Hepatocyte (in vitro differentiated cells): ENCODE measurements at places on chromosomes 1 and 21.

DNA sequence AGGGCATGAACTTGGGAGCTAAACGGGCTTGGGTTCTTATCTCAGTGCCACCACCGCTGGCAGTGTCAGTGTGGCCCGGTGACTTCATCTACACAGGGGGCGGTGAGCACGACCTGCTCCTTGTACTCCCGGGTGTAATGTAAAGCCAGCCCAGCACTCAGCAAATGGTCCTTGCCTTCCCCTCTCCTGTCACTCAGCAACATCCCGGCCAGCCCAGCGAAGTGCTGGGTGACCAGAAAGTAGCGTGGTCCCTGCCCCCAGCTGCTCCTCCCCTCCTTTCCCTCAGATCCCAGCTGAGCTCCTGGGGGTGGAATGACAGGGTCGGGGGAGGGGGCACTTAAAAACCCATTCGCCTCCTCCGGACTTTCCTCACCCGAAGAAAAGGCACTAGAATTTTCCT lies 7.2 kb downstream of the KCNN3 start:
- no peaks in the 10 kb centered on the region for H3K36me3 ChIP-seq
- peaks cover 5% of the 10 kb centered on the region for H3K4me1 ChIP-seq
- H3K4me3 ChIP-seq = no peak overlapping the region
- DNase-seq = no peak
- peaks cover 3% of the 10 kb centered on the region for H3K27me3 ChIP-seq

DNA sequence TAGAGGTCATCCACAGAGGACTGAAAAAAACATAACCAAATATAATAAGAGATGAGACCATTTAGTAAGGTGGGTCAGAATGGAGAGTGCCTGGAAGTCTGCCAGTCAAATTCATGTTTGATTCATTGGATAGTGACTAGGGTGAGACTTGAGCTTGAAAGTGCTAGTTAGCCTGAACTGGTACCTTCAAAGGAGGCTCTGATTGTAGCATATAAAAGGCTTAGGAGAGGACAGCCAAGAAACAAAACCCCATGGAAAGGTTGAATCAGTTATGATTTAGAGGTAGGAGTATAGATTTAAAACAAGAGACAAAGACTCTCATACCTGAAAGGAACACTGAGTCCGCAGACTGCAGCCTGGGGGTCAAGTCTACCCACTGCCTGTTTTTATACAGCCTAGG lies 44.4 kb upstream of the LRRC8C start:
- no peaks in the 10 kb centered on the region for H3K27me3 ChIP-seq
- no peak for DNase-seq
- peaks cover 5% of the 10 kb centered on the region for H3K4me1 ChIP-seq
- no peak overlapping the region for H3K4me3 ChIP-seq
- no peaks in the 10 kb centered on the region for H3K36me3 ChIP-seq

DNA sequence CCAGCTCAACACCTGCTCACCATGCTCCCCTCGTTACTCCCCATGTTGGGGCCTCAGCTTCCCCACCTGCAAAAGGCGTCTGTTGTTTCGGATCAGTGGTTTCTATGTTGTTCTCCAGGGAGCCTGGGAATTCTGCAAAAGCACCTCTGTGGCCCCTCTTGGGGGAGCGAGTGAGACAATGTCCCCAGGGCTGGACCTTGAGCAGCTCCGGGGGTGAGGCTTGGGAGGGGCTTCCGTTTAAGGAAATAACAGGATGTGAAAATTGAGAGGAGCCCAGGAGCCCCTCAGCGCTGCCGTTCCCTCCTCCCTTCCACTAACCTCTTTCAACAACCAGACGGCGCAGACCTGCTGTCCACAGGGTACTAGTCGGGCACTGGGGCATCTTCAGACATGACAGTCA lies 98.5 kb upstream of the IFFO2 start:
- H3K27ac ChIP-seq = no peak overlapping the region
- no peaks in the 10 kb centered on the region for H3K36me3 ChIP-seq
- H3K27me3 ChIP-seq = peaks cover 13% of the 10 kb centered on the region
- no peak overlapping the region for H3K4me3 ChIP-seq

DNA sequence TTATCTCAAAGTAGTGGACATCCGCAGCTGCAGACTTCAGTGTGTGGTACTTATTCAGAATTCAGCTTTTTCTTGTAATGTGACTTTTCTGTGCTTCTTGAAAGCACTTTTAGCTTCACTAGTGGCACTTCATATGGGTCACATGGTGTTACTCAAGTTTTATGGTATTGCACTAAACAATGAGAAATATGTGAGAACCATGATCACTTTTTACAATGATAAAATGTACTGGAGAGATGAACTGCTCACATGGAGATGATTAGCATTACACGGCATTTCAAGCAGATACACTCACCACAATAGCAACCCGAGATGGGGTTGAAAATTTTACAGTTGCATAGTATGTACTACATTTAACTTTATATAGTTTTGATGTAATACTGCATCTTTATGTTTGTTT lies 40.1 kb upstream of the GPR52 start:
- H3K27ac ChIP-seq = no peak overlapping the region
- DNase-seq = no peak
- no peaks in the 10 kb centered on the region for H3K27me3 ChIP-seq
- H3K4me1 ChIP-seq = no peaks in the 10 kb centered on the region
- H3K4me3 ChIP-seq = no peak overlapping the region

GRCh38 chr21:41176846-41177245 lies 8.9 kb downstream of the BACE2 start:
- H3K4me1 ChIP-seq = no peaks in the 10 kb centered on the region
- H3K36me3 ChIP-seq = no peaks in the 10 kb centered on the region
- DNase-seq = no peak
- no peaks in the 10 kb centered on the region for H3K27me3 ChIP-seq
- no peak overlapping the region for H3K27ac ChIP-seq
- H3K4me3 ChIP-seq = no peak overlapping the region

DNA sequence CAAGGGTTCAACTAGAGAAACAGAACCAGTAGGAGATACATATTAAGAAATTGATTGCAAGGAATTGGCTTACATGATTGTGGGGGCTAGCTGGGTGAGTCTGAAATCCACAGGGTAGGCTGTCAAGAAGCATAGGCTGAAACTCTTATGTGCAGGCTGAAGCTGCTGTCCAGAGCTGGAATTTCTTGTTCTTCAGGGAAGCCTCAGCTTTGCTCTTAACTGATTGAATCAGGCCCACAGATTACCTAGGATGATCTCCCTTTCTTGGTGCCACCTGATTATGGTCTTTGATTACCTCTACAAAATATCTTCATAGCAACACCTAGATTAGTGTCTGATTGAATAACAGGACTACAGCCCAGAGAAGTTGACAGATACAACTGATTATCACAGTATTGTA lies 22.5 kb upstream of the FRRS1 start:
- H3K4me1 ChIP-seq = no peaks in the 10 kb centered on the region
- H3K27me3 ChIP-seq = no peaks in the 10 kb centered on the region
- no peak overlapping the region for H3K27ac ChIP-seq
- no peak for DNase-seq

- H3K27me3 ChIP-seq = peaks cover 96% of the 10 kb centered on the region
- no peak for DNase-seq
- H3K36me3 ChIP-seq = no peaks in the 10 kb centered on the region
- H3K27ac ChIP-seq = no peak overlapping the region
- no peak overlapping the region for H3K4me3 ChIP-seq
Measured at GRCh38 chr1:46492871-46493270, 3.2 kb downstream of the DMBX1 start.

GRCh38 chr1:168134132-168134531 lies 2.6 kb downstream of the GPR161 start:
- H3K4me1 ChIP-seq = peaks cover 19% of the 10 kb centered on the region
- no peak for DNase-seq
- no peak overlapping the region for H3K4me3 ChIP-seq
- no peaks in the 10 kb centered on the region for H3K27me3 ChIP-seq
- no peak overlapping the region for H3K27ac ChIP-seq

GRCh38 chr1:228944296-228944695 lies 209.0 kb downstream of the RHOU start:
- peaks cover 3% of the 10 kb centered on the region for H3K4me1 ChIP-seq
- no peaks in the 10 kb centered on the region for H3K27me3 ChIP-seq
- H3K4me3 ChIP-seq = no peak overlapping the region
- H3K27ac ChIP-seq = no peak overlapping the region
- H3K36me3 ChIP-seq = no peaks in the 10 kb centered on the region

DNA sequence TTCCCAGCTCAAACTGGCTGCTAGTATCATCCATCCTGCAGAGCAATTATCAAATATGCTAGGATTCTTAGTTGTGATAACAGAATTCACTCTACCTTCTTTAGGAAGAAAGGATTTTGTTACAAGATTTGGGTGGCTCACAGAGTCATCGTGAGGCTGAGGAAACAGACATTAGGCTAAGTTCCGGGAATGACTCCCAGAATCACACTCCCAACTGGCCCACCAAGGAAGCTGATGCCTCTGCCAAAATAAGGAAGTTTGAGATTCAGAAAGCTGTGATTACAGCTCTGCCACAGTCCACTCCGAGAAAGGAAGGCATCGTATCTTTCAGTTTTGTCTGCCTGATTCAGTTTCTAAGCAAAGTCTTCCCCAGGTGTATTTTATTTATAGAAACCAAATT lies 50.6 kb upstream of the LYPLAL1 start:
- H3K36me3 ChIP-seq = no peaks in the 10 kb centered on the region
- H3K27ac ChIP-seq = no peak overlapping the region
- no peak overlapping the region for H3K4me3 ChIP-seq
- H3K4me1 ChIP-seq = peaks cover 9% of the 10 kb centered on the region

GRCh38 chr21:18235545-18235944 lies 9.1 kb upstream of the CHODL start:
- no peaks in the 10 kb centered on the region for H3K4me1 ChIP-seq
- H3K27ac ChIP-seq = no peak overlapping the region
- H3K4me3 ChIP-seq = no peak overlapping the region
- H3K27me3 ChIP-seq = no peaks in the 10 kb centered on the region

DNA sequence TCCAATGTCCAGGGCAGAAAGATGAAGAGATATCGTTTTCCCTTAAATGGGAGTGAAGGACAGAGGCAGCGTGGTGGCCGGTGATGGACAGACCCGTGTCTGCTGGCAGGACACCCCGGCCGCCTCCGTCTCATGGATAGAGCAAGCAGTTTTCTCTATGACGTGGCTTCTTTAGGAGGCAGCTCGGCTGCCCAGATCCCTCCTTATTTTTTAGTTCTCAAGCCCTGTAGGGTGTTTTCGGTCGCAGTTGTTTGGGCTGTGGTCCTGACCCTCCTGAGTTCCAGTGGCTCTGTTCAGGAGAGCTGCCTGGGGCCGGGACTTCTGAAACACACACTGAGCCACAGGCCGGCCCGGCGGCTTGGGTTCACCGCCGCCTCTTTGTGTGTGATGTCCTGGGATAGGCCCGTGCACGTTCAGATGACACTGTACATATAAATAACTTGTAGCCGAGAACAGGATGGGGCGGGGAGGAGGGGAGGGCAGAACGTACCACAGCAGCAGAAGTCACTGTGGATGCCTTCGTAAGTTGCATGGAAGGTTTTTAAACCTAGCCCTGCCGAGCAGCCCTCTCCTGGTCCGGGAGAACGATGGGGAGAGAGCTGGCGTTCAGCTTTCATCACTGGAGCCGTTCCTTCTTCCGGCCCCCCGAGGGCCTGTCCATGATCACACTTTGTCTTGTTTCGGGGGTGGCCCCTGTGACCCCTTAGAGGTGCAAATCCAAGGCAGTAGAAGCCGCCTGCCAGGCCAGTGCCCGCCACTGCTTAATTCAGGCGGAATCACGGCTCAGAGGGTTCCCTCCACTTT lies 65.2 kb downstream of the SIK1 start:
- peaks cover 27% of the 10 kb centered on the region for H3K4me1 ChIP-seq
- H3K4me3 ChIP-seq = no peak overlapping the region
- peak overlapping the region; percentile 88 for H3K27ac ChIP-seq
- DNase-seq = peak; percentile 52
- H3K36me3 ChIP-seq = no peaks in the 10 kb centered on the region
- no peaks in the 10 kb centered on the region for H3K27me3 ChIP-seq

- no peaks in the 10 kb centered on the region for H3K36me3 ChIP-seq
- peaks cover 4% of the 10 kb centered on the region for H3K27me3 ChIP-seq
- H3K4me1 ChIP-seq = peaks cover 10% of the 10 kb centered on the region
- no peak overlapping the region for H3K4me3 ChIP-seq
- DNase-seq = peak; percentile 78
Measured at GRCh38 chr1:41537788-41538351, 53.4 kb upstream of the EDN2 start.

- no peak for DNase-seq
- no peaks in the 10 kb centered on the region for H3K36me3 ChIP-seq
- peaks cover 8% of the 10 kb centered on the region for H3K4me1 ChIP-seq
- H3K27ac ChIP-seq = no peak overlapping the region
- no peak overlapping the region for H3K4me3 ChIP-seq
Measured at GRCh38 chr1:118132000-118132399, 53.0 kb downstream of the SPAG17 start.

- DNase-seq = no peak
- H3K36me3 ChIP-seq = no peaks in the 10 kb centered on the region
- no peaks in the 10 kb centered on the region for H3K4me1 ChIP-seq
- H3K27me3 ChIP-seq = no peaks in the 10 kb centered on the region
- H3K4me3 ChIP-seq = no peak overlapping the region
- no peak overlapping the region for H3K27ac ChIP-seq
Measured at GRCh38 chr1:15923241-15923640, 52.7 kb downstream of the ZBTB17 start.

- no peak overlapping the region for H3K27ac ChIP-seq
- peaks cover 18% of the 10 kb centered on the region for H3K4me1 ChIP-seq
- H3K4me3 ChIP-seq = no peak overlapping the region
- no peaks in the 10 kb centered on the region for H3K27me3 ChIP-seq
- DNase-seq = no peak
- no peaks in the 10 kb centered on the region for H3K36me3 ChIP-seq
Measured at GRCh38 chr1:222889440-222889839, 74.6 kb downstream of the DISP1 start.

DNA sequence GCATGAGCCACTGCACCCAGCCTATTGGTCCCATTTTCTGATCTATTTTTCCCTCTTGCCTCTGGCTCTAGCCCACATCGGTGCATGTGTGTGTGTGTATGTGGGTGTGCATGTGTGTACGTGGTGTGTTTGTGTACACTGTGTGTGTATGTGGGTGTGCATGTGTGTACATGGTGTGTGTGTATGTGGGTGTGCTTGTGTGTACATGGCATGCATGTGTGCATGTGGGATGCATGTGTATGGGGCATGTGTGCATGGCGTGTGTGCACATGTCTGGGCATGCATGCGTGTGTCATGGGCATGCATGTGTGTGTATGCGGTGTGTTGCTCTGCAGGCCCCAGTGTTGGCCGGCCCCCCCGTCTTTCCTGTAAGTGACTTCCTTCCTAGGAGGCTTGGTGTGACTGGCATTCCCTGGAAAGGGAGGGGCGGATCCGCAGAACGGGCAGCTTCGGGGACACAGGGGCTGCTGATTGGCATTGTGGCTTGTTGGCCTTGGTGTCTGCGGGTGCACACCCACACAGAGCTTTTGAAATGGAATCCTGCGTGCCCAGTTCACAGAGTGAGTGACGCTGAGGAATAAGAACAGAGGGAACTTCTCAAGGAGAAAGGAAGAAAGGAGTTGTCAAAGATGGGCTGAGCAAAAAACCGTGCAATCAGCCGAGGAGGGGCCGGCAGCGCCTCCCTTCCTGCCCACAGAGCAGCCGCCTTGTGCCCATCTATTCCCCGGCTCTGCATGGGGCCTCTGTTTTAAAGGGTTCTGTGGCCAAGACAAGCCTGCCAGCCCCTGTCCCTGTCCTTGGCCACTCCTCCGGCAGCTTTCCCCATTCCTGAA lies 8.0 kb downstream of the PDXK start:
- no peaks in the 10 kb centered on the region for H3K27me3 ChIP-seq
- peaks cover 45% of the 10 kb centered on the region for H3K4me1 ChIP-seq
- DNase-seq = no peak
- no peaks in the 10 kb centered on the region for H3K36me3 ChIP-seq
- H3K4me3 ChIP-seq = no peak overlapping the region
- peak overlapping the region; percentile 99 for H3K27ac ChIP-seq
